Spleen (tissue), 13 donors: ENCODE measurements at places on chromosomes 1 and 21. TPM values are rescaled to one million over a fixed set of nuclear protein-coding genes. Genes with fewer than 3 reads are reported as not detected.

- H3K27ac ChIP-seq: no peak overlapping the region
- no peaks in the 10 kb centered on the region for H3K4me1 ChIP-seq
- no peaks in the 10 kb centered on the region for H3K36me3 ChIP-seq
- H3K27me3 ChIP-seq: no peaks in the 10 kb centered on the region
These were observed 1626.7 kb upstream of the B3GALT2 start for GRCh38 chr1:194813096-194813495.

DNA sequence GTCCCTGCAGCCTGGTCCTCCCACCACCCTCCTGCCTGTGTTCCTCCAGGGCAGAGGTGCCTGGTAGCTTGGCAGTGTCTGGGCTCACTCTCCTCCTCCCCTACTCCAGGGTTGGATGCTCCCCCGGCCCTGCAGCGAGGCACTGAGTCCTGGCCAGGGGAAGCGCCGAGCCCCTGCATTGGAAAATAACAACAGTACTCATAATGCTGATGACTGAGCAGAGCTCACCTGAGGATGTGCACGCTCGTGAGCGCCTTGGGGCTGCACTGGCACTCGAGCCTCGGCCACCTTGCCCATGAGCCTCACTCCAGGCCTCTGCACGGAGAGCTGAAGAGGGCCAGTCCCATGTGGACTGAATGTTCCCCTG, 6.0 kb upstream of the ACTRT2 start:
- no peak overlapping the region for H3K4me3 ChIP-seq
- no peak overlapping the region for H3K27ac ChIP-seq
- H3K27me3 ChIP-seq: no peaks in the 10 kb centered on the region
- no peaks in the 10 kb centered on the region for H3K36me3 ChIP-seq

DNA sequence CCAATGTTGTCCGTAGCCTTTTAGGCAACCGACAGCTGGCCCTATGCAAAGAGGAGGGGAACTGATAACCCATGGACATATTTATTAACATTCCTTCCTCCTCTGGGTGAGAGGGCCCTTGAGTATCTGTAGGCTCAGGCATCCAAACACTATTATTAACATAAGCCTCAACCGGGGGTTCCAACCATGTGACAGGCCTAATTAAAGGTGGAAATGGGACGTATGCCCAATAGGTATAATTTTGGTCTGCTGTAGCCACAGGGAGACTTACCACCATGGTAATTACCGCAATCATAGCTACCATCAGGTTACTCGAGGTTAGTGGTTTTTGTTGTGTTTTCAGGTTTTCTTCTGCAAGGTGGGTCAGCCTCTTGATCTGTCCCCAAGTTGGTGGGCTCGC, 5.3 kb downstream of the DAP3 start:
- H3K27ac ChIP-seq: no peak overlapping the region
- peaks cover 18% of the 10 kb centered on the region for H3K36me3 ChIP-seq
- H3K4me1 ChIP-seq: peaks cover 31% of the 10 kb centered on the region
- no peaks in the 10 kb centered on the region for H3K27me3 ChIP-seq

- H3K4me1 ChIP-seq: no peaks in the 10 kb centered on the region
- no peak overlapping the region for H3K4me3 ChIP-seq
- H3K27me3 ChIP-seq: no peaks in the 10 kb centered on the region
- H3K36me3 ChIP-seq: no peaks in the 10 kb centered on the region
- no peak overlapping the region for H3K27ac ChIP-seq
These were observed 249.7 kb downstream of the KAZN start for GRCh38 chr1:14848203-14848602.

DNA sequence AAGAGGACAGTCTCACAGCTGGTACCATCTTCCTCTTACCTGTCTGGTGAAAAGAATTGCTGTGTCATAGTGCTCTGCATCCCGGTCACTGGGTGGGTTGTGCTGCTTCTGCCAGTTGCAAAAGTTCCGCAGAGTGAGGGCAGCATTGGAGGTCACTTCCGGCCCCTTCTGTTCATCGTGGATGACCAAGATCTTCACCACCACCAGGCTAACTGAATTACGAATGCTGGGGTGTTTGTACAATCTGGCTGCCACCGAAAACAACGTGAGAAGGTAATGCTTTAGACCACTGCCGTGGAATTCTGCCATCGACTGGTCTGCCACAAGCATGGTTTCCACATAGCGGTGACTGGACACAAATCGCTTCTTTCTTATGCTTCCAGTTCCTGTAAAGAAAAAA, 2.9 kb downstream of the ADAMTS1 start:
- peak overlapping the region; percentile 45 for H3K4me3 ChIP-seq
- H3K27ac ChIP-seq: peak overlapping the region; percentile 88
- H3K4me1 ChIP-seq: peaks cover 13% of the 10 kb centered on the region
- peaks cover 32% of the 10 kb centered on the region for H3K36me3 ChIP-seq
- peaks cover 45% of the 10 kb centered on the region for H3K27me3 ChIP-seq
- DNase-seq: no peak

DNA sequence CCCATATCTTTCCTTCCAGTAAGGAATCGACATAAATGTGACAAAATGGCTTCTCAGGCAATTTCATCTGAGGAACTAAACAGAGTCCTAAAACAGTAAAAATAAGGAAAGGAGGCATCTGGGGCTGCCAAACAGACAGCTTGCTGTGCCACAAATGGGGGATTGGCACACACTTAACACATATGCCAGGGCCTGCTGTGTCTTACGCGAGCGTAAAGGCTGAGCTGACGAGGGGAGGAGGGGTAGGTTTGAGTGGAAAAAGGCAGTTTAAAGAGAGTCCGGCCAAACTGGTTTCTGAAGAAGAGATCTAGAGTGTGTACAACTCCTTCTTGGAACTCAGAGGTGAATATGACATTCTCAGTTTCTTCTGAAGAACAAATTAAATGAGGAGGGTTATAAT, 244.1 kb upstream of the MAP1LC3C start:
- H3K4me3 ChIP-seq: no peak overlapping the region
- H3K27ac ChIP-seq: no peak overlapping the region
- no peaks in the 10 kb centered on the region for H3K36me3 ChIP-seq
- H3K4me1 ChIP-seq: no peaks in the 10 kb centered on the region
- H3K27me3 ChIP-seq: no peaks in the 10 kb centered on the region

CLCNKB gene
- polyA plus RNA-seq: 0.04 TPM

LYPLAL1 gene
- 26.0 TPM for polyA plus RNA-seq
